ENCODE measurements at places on chromosomes 3 and 15.
A peak's percentile ranks its signal among the peaks of the same experiment; 100 is the strongest.

GRCh38 chr3:149726716-149727407, 25.4 kb downstream of the COMMD2 start:
- no peak for DNase-seq

DNA sequence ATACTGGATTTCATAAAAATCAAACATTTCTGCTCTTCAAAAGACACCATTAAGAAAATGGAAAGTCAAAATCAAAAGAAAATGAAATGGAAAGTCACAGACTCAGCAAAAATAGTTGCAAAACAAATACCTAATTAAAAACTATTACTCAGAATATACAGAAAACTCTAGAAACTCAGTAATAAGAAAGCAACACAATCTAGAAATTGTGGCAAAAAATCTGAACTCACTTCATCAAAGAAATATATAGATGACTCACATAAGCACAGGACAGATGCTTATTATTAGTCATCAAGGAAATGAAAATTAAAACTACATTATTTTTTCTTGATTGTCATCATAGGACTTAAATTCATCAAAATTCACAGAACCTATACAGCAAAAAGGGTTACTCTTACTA, 430.0 kb downstream of the SHQ1 start:
- no peak for DNase-seq

DNA sequence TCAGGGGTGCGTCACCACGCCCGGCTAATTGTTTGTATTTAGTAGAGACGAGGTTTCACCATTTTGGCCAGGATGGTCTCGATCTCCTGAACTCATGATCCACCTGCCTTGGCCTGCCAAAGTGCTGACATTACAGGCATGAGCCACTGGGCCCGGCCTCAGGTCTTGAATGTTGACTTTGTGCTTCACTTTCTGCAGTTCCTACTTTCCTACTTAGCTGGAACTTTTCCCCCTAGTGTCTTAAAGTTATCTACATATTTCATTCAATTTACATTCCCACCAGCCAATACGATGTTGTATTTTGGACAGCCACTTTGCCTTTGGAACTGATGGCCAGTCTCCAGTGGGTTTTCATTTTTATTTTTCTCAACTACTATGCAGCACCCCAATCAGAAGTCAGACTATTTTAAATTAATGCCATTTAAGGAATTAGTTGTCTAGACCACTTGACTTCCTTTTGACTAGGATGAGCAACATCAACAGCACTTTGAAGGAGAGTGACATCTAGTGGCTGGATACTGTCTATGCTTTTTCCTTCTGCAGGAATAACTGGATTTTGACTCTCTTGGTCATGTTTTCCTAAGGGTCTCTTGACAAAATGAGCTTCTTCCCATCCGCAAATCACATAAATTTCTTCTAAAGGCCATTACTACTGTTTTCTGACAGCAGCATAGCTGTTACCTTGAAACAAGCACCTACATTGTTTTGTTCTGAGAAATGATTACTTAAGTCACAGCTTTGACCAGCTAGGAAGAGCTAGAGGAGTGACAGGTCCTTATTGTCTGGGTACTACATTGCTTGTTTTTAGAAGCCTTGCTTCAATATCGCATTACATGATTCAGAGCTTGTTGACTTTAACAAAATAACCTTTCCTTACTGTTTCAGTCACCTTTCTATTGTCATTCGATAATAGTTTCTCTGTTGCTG, 140.2 kb downstream of the ITPR1 start:
- peak; percentile 74 for DNase-seq

- no peak for DNase-seq
These were observed 75.5 kb downstream of the SERPINI1 start for GRCh38 chr3:167811031-167811430.

DNA sequence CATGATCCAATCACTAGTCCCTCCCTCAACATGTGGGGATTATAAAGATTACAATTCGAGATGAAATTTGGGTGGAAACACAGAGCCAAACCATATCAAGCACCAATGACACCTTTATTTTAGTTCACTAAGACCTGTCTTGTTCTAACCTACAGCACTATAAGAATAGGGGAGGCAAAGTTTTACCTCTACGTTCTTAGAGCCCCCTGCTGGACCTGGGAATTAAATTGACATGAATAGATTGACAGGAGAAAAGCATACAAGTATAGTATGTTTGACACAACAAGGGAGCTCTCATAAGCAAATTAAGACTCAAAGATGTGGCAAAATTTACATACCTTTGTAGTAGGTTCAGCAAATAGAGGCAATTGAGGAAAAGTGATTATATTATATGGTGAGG, 974.4 kb upstream of the ALCAM start:
- DNase-seq = no peak

DNA sequence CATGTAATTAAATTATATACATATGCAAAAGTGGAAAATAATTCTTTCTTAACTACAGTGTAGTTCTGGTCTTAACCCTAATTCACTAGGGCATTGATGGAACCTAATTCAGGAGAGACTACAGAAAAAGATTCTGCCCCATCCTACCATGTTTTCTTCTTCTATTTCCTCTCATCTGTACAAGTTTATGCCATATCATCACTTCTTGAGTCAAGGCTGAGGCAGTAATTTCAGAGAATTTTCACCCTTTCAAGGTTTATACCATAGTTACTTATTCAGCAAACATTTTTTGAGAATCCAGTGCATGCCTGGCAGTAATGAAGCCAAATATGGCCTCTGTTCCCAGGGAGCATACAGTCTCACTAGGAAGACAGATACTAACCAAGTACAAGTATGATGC, 33.4 kb downstream of the SHOX2 start:
- DNase-seq = no peak

DNA sequence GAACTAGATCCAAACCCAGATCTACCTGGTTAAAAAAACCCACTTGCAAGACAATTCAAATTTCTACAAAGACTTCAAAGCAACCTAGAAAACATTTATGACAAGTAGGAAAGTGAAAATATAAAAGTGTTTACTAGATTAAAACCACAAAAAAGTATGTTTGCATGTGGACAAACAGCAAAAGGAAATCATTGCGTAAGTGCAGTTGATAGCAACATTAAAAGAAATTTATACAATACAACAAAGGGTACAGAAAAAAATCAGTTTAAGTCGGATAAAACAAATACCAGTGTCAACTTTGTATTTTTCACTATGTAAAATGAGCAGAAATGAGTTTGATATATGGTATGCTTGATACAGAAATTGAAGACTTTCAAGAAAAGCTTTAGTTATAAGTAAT, 2.6 kb downstream of the EIF5A2 start:
- DNase-seq = no peak

DNA sequence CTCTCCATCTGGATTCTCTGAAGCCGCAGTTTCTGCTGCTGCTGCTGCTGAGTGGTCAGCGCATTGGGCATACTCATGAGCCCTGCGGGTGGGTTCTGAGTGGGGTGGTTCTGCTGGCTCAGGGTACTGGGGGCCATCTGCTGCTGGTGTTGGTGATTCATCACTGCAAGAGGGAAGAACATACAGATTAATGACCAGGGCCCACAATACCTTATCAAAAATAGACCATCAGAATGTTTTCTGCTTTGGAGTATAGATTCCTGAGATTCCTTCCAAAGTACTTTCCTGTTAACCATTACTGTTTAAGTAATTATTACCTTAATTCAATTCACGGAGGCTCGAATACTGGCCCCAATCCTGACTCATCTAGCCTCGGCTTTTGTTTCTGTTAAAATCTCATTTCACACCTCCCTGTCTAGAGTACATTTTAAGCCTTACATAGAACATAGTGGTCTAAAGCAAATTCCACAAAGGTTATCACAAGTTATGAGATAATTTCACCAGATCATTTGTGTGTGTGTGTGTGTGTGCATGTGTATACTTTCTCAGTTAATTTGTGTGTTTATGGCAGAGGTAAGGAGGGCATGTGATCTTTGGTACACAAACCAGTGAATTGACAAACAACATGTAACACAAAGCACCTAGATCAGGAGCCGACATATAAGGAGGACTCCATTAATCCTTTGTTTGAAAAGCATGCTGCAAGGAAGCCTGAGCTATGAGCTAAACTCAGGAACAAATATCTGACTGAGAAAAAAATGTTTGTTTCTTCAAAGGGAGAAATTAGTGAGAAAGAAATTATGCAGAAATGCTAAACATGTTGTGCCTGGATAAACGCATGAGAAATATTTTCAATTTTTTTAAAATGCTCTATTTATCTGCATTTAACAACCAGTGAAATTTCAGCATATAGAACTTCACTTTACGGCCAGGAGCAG, 68.1 kb downstream of the TM4SF4 start:
- DNase-seq = no peak

- peak; percentile 14 for DNase-seq
These were observed 13.0 kb upstream of the SLC30A4 start for GRCh38 chr15:45535486-45536042.

- DNase-seq = no peak
These were observed 1371.6 kb upstream of the EPHA6 start for GRCh38 chr3:95442766-95443165.

DNA sequence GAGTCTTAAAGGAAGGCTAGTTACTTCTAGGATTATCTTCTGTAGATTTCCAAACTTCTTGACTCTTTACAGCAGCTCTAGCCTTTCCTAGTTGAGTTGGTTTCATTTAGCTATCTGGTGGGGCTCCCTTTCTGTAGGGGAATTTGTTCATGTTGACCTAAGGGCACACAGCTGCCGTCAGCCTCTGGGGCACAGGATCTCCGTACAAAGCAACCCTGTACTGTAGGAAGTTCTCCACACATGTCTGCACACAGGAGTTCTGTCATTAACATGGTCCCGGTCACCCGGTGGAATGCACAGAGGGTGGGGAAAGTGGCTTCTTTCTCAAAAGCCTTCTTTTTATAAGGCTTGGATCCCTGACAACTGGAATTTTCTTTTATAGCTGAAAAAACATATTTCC, 88.7 kb upstream of the TNIK start:
- DNase-seq = no peak

GRCh38 chr3:32102289-32102688, 4.1 kb upstream of the GPD1L start:
- DNase-seq = no peak

GRCh38 chr15:59274126-59274970, 67.7 kb downstream of the LDHAL6B start:
- no peak for DNase-seq

GRCh38 chr3:179278151-179278550, 27.2 kb upstream of the KCNMB3 start:
- DNase-seq = no peak

- peak; percentile 29 for DNase-seq
These were observed 196.1 kb upstream of the P2RY1 start for GRCh38 chr3:152638707-152639450.

- no peak for DNase-seq
These were observed 50.4 kb downstream of the KLF13 start for GRCh38 chr15:31377030-31377429.

GRCh38 chr15:44296625-44297524, 8.4 kb downstream of the GOLM2 start:
- DNase-seq = peak; percentile 76

GRCh38 chr3:37963635-37964034, 27.0 kb upstream of the VILL start:
- no peak for DNase-seq

DNA sequence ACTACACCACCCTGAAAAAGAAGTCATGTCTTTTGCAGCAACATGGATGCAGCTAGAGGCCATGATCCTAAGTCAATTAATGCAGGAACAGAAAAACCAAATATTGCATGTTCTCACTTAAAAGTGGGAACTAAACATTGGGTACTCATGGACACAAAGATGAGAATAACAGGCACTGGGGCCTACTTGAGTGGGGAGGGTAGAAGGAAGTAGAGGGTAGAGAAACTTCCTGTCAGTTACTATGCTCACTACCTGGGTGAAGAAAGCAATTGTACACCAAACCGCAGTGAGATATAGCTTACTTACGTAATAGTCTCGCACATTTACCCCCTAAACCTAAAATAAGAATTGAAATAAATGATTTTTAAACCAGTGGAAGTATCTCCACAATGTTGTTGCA, 480.5 kb upstream of the ARRDC4 start:
- no peak for DNase-seq

- no peak for DNase-seq
These were observed 30.9 kb downstream of the FAM3D start for GRCh38 chr3:58635371-58636285.

GRCh38 chr3:194840661-194841514, 155.2 kb downstream of the FAM43A start:
- DNase-seq = no peak

DNA sequence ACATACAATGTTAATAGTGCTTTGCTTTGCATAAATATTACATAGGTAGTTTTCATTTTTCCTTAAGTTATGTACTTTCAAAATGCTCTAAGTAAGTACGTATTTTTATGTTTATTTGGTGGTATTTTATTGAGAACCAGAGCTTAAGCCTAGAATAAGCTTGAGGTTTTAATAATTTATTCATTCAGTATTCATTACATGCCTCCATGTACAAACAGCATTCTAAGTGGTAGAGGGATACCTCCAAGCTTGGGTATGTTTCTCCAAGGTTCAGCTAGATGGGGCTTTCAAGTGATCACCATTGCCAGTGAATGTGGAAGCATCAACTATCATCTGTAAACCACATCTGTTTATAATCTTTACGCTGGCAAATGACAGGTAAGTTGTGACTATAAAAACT, 52.3 kb downstream of the PEAK1 start:
- no peak for DNase-seq

DNA sequence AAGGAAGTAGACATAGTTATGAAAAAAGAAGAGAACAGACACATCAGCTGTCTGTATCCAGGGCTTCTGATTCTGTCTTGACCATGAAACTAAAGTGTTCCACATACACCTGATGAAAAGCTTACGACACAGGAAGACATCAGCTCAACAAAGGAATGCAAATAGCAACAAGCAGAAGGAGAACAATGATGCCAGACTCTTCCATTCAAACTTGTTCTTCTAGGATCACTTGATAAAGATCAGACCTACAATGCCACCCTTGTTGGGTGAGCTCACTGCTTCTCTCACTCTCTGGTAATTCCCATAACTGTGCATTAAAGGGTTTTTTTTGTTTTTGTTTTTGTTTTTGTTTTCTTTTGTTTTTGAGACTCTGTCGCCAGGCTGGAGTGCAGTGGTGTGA, 49.7 kb downstream of the GATM start:
- peak; percentile 35 for DNase-seq

DNA sequence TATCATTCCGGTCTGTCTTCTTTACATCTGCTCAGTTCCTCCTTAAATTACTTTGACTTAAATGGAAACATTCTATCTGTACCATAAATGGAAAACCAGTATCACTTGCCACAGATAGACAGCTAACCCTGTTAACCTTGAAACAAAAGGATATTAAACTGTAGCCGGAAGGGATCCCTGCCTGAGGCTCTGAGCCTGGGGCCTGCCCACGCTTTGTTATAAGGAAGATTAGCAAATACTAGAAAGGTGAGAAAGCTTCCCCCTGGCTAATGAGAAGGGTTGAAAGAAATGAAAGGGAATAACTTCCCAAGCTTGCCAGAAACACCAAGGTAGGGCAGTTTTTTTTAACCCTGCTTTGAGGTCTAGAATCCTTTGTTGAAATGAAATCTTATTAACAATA, 927.6 kb downstream of the FHIT start:
- DNase-seq = no peak

GRCh38 chr3:52451237-52452083, 2.4 kb downstream of the TNNC1 start:
- DNase-seq = no peak

- DNase-seq = no peak
These were observed 294.6 kb downstream of the MEX3B start for GRCh38 chr15:81751256-81751655.
